ENCODE measurements at places on chromosomes 7 and 10.

- DNase-seq = no peak
Observed at GRCh38 chr7:117250801-117251200, 72.1 kb downstream of the WNT2 start.

DNA sequence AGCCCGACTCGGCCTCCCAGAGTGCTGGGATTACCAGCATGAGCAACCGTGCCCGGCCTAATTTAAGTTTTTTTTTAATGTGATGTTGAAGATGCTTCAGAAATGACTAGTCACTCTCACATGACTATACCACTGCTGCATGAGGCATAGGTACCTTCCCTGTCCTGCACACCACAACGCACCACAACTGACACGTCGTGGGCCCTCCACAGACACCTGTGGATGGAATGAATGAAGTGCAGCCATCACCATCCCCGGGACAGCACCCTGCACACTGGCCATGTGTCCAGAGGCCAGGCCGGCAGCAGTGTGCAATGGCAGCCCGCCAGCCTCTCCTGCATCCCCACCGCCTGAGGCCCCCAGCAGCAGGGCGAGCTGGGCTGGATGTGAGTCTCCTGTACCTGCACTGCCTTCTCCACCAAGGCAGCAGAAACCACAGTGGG, 55.1 kb downstream of the VOPP1 start:
- no peak for DNase-seq

DNA sequence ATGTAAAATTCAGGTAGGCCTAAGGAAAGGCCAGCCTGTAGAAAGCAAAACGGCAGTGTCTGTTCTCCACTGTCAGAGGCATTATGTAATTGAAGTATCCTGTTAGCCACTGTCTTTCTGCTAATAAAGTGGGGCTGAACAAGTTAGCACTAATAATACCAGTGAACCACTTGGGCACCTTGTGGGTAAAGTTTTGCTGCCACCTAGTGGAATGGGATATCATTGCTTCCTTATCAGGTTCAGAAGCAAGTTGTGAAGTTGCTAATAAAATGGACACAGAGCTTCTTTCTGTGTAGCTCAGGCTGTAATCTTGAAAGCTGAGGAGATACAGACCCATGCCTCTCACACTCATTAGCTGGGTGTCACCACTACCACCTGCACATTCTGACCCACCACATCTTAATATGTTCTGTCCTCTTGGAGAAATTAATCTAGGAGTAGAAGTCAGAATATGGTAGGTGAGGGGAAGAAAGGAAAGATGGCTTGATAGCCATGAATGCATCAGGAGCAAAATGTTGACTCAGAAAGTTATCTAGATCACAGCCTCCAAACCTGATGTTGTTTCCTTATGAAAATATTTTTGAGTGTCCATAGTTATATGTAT, 175.1 kb downstream of the SEPTIN7 start:
- DNase-seq = peak; percentile 44

DNA sequence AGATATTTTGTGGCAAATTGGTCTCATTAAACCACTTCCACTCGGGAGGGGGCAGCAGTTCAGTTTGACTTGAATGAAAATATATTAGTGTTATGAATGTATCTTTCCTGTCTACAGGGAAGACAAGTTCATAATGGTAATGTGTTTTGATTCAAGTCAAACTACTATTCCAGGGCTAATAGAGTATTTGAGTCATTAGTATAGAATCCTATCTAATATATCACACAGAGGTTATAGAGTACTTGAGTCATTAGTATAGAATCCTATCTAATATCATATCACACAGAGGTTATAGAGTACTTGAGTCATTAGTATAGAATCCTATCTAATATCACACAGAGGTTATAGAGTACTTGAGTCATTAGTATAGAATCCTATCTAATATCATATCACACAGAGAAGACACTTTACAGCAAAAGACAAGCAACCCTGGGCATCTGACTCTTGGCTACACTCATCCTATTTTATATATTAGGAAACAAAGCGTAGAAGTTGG, 199.7 kb upstream of the MAGI2 start:
- DNase-seq = no peak

DNA sequence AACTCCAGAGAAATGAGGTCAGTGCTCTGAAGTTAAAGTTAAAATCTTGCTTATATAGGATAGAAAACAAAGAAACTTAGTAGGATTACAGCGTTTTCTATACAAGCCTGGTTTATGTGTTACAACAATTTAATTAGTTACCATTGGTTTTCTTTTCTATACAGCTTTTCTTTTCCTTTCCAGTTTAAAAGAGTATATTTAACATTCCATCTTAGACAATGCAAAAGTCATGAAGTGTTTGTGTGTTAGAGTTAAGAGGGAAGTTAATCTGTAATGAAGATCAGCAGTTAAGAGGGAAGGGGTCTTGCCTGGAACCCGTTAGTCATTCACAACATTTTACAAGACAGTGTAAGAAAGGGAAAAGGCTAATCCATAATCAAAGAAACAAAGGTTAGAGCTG, 338.3 kb downstream of the OTUD1 start:
- no peak for DNase-seq

- DNase-seq = no peak
Observed at GRCh38 chr10:84296091-84296981, 32.1 kb upstream of the CCSER2 start.

- DNase-seq = no peak
Observed at GRCh38 chr7:11434366-11434765, 397.6 kb downstream of the THSD7A start.

GRCh38 chr10:3747984-3748383, 37.0 kb downstream of the KLF6 start:
- DNase-seq = no peak

GRCh38 chr10:71009126-71009525, 120.8 kb upstream of the PCBD1 start:
- DNase-seq = no peak

- no peak for DNase-seq
Observed at GRCh38 chr7:30936650-30937245, 25.1 kb downstream of the AQP1 start.

GRCh38 chr10:4246881-4247358, 461.9 kb upstream of the KLF6 start:
- no peak for DNase-seq

GRCh38 chr7:101140339-101140699, 13.4 kb downstream of the SERPINE1 start:
- no peak for DNase-seq

GRCh38 chr7:98289333-98289875, 7.9 kb downstream of the BRI3 start:
- no peak for DNase-seq
